Sciatic nerve (tissue), 2 donors: ENCODE measurements at places on chromosomes 2 and 18. TPM values are rescaled to one million over a fixed set of nuclear protein-coding genes. Genes with fewer than 3 reads are reported as not detected.
A peak's percentile ranks its signal among the peaks of the same experiment; 100 is the strongest.

DNA sequence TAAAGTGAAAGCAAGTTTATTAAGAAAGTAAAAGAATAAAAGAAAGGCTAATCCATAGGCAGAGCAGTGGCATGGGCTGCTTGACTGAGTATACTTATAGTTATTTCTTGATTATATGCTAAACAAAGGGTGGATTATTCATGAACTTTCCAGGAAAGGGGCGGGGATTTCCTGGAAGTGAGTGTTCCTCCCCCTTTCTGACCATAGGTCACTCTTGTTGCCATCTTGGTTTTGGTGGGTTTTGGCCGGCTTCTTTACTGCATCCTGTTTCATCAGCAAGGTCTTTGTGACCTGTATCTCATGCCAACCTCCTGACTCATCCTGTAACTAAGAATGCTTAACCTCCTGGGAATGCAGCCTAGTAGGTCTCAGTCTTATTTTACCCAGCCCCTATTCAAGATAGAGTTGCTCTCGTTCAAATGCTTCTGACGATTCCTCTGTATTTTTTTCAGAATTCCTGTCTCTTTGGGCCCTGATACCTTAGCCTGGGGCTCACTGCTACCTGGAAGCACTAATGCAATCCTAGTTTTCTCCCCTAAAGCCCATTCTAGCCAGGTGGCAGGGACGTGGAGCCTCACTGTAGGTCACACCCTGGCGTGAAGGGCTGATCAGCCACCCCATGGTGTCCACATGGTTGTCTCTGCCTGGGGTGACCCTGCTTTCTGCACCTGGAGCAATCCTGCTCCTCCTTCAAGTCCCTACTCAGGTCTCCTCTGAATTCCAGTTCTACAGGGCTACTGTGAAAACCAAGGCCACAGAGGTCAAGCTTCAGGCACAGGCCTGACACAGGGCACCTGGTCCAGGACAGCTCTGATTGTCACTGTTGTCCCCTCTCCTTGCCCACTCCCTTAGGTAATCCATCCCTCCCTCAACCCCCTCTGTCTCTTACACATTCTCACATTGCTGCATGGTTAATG is 6.0 kb upstream of the SLC35F6 start:
- no peak for DNase-seq

DNA sequence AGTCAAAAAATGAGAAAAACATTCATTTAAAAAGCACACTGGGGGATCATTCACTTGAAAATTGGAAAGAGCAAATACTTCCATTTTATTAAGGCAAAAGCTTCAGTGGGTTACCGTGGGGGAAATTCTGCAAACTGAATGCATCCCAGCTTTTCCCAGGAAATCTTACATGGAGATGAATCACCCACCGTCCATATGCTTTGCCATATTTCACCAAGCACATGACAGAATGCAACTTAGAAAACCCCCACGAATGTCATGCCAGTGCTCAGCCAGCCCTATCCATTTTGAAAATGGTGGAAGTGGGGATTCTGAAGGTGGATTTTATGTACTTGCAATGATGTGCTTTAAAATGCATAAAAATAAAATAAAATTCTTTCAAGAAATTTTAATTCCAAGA is 485.5 kb upstream of the ID2 start:
- DNase-seq: no peak

The IL36RN gene
- not detected for total RNA-seq

The HOXD1 gene
- total RNA-seq: 1.9 TPM

- no peak for DNase-seq
Observed at GRCh38 chr2:172859581-172860335, 124.1 kb downstream of the RAPGEF4 start.

GRCh38 chr2:217969588-217969987 is 33.2 kb downstream of the TNS1 start:
- no peak for DNase-seq

DNA sequence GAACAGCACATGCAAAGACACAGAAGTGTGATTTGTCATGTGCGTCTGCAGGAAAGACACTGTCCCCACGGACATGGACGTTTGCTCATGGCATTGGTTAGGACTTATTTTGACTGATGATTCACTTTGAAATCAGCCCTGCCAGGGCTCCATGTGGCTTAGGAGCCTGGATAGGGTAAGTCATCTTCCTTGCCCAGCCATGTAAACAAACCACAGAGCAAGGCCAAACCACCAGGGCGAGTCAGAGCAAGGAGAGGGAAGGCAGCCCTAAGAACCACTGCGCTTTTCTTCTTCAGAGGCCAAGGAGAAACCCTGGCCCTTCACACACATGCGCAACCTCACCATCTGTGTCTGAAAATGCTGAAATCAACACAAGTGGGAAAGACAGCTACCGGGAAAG is 88.8 kb downstream of the GFPT1 start:
- no peak for DNase-seq

The COBLL1 gene
- total RNA-seq: 119 TPM

The B4GALT6 gene
- 6.4 TPM for total RNA-seq

- DNase-seq: no peak
Observed at GRCh38 chr2:69007603-69008002, 5.4 kb upstream of the ANTXR1 start.

The HOXD4 gene
- 6.8 TPM for total RNA-seq

GRCh38 chr2:167264380-167264779 is 376.1 kb downstream of the XIRP2 start:
- DNase-seq: no peak

GRCh38 chr18:76619261-76619620 is 124.2 kb upstream of the ZNF516 start:
- peak; percentile 69 for DNase-seq

DNA sequence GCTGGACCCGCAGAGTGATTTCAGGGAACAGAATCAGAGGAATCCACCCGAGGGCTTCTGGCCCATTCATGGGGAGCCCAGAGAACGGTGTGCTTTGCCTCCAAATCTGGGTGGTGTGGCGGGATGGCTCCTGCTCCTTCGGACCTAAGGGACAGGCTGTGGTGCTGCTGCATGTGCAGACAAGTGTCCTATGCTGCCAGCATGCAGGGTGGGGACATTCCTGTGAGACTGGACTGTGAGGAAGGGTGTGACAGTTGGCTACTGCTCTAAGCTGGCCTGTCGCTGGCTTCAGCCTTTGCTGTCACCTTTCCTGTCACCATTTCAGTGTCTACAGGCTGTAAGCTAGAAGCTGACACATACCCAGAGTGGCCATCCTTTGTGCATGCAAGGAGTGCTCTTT is 2.9 kb upstream of the SLC4A3 start:
- DNase-seq: no peak

The MPP4 gene
- 0.27 TPM for total RNA-seq

The HJURP gene
- total RNA-seq: 0.71 TPM

- DNase-seq: no peak
Observed at GRCh38 chr2:192657362-192657761, 462.6 kb upstream of the TMEFF2 start.

- DNase-seq: no peak
Observed at GRCh38 chr2:119484834-119485233, 39.4 kb downstream of the SCTR start.

- DNase-seq: no peak
Observed at GRCh38 chr2:210954386-210954907, 398.0 kb downstream of the CPS1 start.

- DNase-seq: no peak
Observed at GRCh38 chr2:85705680-85706039, 11.5 kb downstream of the GNLY start.

The TGFA gene
- total RNA-seq: 11.8 TPM

DNA sequence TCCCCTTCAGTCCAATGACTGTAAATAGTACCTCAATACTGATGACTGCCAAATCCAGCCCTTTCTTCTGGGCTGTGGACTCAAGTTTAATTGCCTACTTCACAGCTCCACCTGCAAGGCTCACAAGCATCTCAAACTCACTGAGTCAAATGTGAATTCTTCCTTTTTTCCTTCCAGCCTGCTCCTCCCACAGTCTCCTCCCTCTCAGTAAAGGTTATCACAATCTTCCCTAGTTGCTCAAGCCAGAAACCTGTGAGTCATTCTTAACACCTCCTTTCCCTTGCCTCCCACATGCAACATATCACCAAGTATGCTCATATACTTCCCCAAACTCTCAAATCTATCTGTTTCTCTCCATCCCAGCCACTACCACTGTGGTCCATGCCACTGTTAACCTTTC is 3.7 kb upstream of the MFSD6 start:
- no peak for DNase-seq

The CD8A gene
- 2.6 TPM for total RNA-seq

GRCh38 chr2:119216994-119217393 is 6.6 kb upstream of the STEAP3 start:
- DNase-seq: no peak

GRCh38 chr18:62991389-62991788 is 276.0 kb downstream of the PHLPP1 start:
- no peak for DNase-seq

GRCh38 chr18:13374096-13374467 is 155.5 kb downstream of the LDLRAD4 start:
- no peak for DNase-seq

DNA sequence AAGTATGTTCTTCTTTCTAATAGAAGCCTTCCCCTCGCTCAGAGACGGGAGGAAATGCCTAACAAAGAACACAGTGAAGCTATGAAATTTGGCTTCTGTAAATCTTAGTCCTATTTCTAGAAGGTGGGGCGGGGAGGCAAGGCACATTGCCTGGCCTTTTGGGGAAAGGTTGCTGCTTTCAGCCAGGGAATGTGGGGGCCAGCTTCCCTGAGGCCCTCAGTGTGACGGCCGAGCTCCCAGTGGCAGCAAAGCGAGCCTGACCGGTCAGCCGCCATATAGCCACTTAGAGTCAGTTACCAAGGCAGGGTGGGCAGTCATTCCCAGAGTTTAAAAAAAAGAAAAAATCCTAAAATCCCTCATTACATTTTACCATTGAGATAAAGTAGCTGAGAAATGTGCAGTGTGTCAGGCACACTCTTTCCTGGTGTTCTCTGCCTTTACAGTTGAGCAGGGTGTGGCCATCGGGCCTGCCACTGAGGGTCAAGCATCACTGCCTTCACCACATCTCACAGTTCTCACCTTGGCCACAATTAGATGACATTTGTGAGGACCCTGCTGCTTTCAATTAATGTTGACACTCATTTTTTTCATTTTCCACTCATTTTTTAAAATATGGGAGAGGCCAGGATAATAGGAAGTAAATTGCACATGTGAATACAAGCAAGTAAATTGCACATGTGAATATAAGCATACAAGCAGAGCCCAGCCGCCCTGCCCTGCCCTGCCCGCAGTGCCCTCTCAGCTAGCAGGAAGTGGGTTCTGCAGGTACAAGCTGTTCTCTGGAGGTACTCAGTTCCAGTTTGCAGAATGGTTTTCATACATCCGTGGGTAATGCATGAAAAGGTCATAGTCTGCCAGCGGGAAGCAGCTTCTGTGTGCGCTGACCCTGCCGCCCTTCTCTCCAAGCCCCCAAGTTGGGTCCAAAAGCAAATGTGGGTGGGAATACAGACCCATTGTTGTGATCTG is 76.9 kb downstream of the WDSUB1 start:
- DNase-seq: no peak

The RRM2 gene
- total RNA-seq: 1.0 TPM

DNA sequence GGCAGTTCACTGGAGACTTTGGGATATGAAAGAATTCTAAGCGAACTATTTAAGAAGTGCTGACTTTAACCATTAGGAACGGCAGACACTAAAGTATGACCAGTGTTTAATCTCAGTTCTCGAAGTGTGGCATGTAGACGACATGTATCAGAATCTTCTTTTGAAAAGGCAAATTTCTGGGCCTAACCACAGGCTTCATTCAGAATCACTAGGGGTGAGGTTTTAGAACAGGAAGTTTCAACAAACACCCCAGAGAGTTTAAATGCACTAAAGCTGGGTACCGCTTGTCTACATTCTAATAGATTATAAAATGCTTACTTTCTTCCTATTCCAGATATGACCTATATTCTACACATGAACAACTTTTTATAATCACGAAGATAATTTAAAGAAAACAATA is 180.3 kb downstream of the ANKRD44 start:
- DNase-seq: no peak

- no peak for DNase-seq
Observed at GRCh38 chr2:216863946-216864345, 4.1 kb upstream of the TNP1 start.

DNA sequence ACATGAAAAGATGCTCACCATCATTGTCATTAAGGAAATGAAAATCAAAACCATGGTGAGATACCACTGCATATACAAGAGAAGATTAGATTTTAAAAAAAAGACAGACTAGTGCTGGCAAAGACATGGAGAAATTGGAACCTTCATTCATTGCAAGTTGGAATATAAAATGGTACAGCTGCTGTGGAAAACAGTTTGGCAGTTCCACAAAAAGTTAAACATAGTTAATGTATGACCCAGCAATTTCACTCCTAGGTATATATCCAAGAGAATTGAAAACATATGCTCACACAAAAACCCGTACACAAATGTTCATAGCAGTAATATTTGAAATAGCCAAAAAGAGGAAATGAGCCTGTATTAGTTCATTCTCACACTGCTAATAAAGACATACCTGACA is 33.7 kb upstream of the MBOAT2 start:
- DNase-seq: no peak

GRCh38 chr2:128607440-128607839 is 288.8 kb upstream of the HS6ST1 start:
- peak; percentile 44 for DNase-seq

DNA sequence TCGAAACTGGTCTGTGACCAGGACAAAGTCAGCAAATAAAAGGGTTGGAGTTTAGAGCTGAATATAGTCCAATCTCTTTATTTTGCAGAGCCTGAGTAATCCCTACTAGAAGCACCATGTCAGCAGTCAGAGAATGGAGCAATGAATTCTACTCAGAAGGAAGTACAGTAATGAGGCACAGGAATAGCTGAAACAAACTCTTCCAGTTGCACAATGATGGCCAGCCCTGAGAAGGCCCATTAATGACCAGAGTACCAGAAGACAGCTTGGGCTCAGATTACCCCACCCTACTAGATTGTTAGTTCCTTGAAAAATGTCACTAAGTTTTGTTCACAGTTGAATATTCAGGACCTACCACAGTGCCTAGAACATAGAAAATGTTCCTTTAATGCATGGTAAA is 40.3 kb upstream of the SCG2 start:
- no peak for DNase-seq

- DNase-seq: no peak
Observed at GRCh38 chr2:132638313-132639040, 31.5 kb downstream of the LYPD1 start.

The CCDC121 gene
- total RNA-seq: 7.6 TPM

The TMEM37 gene
- total RNA-seq: 7.1 TPM
